Activated CD4-positive, alpha-beta T cell treated with anti-CD3 and anti-CD28 coated beads, Interleukin-2, Interleukin-6, amounts not matched to agents 100 ng/mL and 50 ng/mL, durations not matched to agents 16 hours and 8 hours (primary cell): ENCODE measurements at places on chromosomes 6 and 20.

GRCh38 chr20:41380551-41381193 is 14.1 kb upstream of the EMILIN3 start:
- DNase-seq = no peak

DNA sequence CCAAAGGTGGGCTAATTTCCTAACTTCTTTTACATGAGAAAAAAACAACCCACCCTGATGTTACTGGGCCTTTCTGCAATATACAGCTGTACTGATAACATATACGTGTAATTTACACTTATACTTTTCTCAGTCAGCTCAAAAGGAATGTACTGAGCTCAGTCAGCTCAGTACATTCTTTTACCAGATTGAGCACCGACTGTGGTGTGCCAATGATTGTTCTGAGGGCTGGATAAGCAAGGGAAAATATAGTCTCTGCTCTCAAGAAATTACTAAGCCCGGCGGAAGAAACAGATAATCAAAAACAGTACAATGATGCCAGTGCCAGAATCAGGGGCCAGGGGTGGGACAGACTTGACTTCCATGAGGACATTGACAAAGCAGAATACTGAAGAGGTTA is 10.0 kb upstream of the BLOC1S5 start:
- no peak for DNase-seq

- DNase-seq = no peak
These were observed 105.1 kb downstream of the MMS22L start for GRCh38 chr6:97177905-97178304.

- DNase-seq = no peak
These were observed 2.2 kb upstream of the OXT start for GRCh38 chr20:3068986-3069900.

DNA sequence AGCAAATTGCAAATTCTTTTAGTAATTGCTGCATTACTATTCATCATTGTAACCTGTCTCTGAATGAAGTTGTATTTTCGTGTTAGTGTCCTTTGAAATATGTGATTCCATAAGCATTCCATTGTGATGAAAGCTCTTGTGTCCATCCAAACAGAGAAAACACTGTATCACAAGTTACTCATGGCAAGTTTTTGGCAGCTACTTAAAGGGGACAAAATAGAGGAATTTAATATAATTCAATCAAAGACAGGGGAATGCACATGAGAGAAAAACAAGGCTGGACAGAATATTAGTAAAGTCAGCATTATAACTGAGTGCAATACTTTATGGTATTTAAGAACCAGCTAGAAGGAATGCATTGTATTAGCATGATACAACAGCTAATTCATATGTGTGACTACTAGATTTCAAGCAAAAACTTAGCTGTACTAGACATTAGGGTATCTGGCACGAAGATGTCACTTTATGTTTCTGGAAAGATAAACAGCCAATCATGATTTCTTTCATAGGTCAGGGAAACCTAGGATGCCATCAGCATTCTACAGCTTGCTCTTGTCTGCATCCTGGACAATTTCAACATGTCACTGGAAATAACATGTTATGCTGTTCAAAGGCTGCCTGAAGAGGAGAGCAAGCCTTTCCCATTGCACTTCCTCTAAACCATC is 270.6 kb upstream of the MARCKS start:
- no peak for DNase-seq

- peak; percentile 30 for DNase-seq
These were observed 66.3 kb downstream of the SLX4IP start for GRCh38 chr20:10501402-10501801.

DNA sequence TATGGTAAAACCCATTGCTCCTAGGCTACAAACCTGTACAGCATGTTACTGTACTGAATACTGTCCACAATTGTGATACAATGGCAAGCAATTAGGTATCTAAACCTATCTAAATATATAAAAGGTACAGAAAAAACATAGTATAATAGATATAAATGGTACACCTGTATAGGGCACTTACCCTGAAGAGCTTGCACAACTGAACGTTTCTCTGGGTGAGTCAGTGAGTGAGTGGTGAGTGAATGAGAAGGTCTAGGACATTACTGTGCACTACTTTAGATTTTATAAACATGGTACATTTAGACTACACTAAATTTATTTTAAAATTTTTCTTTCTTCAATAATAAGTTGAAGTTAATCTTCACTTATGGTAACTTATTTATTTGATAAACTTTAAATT is 119.9 kb upstream of the CEP85L start:
- no peak for DNase-seq

- no peak for DNase-seq
These were observed 615.4 kb downstream of the MAFB start for GRCh38 chr20:40073535-40074111.

- peak; percentile 29 for DNase-seq
These were observed 30.8 kb upstream of the SYNCRIP start for GRCh38 chr6:85673198-85674139.

GRCh38 chr6:40520678-40521077 is 66.5 kb downstream of the LRFN2 start:
- no peak for DNase-seq

GRCh38 chr6:118810420-118811027 is 83.4 kb upstream of the ASF1A start:
- peak; percentile 76 for DNase-seq

- DNase-seq = no peak
These were observed 193.1 kb downstream of the DLL1 start for GRCh38 chr6:170097505-170098427.

- DNase-seq = peak; percentile 48
These were observed 20.6 kb upstream of the SGK2 start for GRCh38 chr20:43537921-43538877.

DNA sequence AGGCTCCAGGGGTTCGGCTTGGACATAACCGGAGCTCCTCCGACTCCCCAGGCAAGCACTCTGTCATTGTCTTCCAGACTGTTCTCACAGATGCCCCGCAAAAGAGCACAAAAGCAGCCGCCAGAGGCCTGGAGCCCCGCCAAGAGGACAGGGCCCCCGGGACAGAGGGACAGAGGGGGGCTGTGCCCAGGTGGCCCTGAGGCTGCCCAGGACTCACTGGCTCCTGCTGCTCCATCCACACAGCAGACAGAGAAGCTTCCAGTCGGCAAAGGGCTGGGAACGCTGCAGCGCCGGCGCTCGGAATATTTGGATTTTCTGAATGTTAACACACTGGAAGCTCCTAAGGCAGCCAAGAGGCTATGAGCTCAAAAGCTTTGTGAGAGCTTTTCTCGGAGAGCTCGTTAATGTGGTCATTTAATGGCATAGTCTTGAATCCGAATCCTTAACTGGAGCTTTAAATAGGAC is 68.0 kb upstream of the QKI start:
- no peak for DNase-seq

DNA sequence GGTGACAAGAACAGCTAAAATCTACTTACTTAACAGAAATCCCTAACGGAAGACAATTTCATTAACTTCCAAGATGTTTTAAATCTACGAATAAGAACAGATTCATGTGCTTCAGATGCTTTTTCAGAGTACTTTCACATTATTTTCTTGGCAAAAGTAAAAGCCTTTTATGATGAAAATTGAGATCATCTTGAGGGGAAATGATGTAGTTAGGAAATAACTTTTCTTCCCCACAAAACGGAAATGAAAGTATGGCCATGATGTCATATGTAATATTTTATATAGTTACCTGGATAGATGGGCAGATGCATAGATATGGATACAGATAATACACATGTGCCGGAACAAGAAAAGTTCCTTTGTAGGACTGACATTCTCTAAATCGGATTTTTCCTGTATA is 32.8 kb downstream of the SASH1 start:
- DNase-seq = no peak

- no peak for DNase-seq
These were observed 35.8 kb upstream of the HLA-C start for GRCh38 chr6:31307669-31308049.

DNA sequence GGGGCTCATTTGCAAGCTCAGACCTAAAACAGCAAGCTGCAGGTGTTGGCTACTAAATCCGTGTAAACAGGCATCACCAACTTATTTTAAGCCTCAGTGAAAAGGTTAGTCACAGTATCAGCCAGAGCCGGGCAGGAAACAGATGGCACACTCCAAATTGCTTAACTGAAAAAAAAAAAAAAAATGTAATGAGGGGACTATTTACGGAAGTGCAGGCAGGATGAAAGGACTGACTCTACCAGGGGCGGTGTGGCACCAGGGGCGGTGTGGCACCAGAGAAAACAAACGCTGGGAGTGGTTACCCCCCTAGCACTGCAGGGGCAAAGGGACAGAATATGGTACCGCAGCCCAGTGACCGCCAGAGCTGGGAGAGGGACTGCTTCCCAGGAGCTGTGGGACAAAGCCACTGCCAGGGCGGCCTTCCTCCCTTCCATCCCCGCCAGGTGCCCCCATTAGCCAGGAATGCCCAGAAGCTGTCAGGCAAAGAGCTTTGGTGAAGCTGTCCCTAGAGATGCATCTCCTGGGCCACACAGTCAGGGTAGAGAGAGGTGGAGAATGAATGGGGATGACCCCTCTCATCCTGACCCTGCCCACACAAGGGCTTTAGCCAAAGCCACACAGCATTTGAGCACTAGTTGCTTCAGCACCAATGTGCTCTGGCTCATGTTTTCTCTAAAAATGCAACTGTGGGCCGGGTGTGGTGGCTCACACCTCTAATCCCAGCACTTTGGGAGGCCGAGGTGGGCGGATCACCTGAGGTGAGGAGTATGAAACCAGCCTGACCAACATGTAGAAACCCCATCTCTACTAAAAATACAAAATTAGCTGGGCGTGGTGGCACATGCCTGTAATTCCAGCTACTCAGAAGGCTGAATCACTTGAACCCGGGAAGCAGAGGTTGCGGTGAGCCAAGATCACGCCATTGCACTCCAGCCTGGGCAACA is 39.6 kb upstream of the GFOD1 start:
- DNase-seq = no peak

- no peak for DNase-seq
These were observed 22.2 kb downstream of the FAM110A start for GRCh38 chr20:855466-856360.

DNA sequence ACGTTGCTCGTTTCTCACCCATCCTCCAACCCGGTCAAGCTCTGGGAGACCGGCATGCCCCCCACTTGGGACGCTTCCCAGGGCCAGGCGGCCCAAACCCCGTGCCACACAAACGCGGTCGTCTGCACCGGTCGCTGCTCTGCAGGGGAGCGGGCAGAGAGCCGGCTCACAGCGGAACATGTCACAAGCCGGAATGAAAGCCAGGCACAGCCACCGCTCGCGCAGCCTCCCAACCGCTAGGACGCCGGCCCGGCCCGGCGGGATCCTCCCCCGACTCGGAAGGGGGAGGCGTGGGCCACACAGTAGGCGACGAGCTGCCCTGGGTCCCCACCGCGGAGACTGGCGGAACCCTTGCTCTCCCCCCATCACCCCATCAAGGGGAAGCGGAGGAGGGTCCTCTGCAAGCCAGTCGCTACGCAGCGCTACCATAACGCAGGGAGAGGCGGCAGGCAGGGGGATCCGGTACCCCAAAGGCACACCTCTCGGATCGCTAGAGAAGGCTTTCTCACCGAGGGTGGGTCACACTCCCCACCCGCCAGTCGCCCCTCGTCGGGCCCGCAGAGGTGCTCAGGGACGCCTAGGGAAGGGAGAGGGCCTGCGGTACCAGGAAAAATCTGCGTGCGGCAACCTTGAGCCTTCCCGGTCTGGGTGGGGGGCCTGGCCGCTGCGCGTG is 768.4 kb upstream of the DEFB115 start:
- no peak for DNase-seq

DNA sequence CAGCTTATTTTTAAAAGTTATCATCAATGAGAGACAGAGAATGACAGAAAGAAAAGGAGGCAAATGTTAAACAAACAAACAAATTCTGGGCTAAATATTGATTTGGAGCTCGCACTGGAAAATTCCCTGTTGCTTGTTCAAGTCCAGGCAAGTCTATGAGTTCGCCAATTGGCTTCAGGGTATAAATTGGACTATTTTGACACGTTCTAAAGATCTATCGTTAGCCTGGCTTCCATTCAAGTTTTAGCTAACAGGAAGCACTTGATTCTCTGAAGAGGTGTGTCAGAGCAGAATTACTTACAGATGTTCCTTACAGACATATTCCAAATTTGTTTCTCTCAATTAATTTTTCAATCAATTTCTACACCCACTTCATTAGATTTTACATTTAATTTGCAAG is 15.8 kb upstream of the RFPL4B start:
- no peak for DNase-seq

GRCh38 chr20:38018385-38018784 is 14.9 kb downstream of the TTI1 start:
- DNase-seq = no peak

DNA sequence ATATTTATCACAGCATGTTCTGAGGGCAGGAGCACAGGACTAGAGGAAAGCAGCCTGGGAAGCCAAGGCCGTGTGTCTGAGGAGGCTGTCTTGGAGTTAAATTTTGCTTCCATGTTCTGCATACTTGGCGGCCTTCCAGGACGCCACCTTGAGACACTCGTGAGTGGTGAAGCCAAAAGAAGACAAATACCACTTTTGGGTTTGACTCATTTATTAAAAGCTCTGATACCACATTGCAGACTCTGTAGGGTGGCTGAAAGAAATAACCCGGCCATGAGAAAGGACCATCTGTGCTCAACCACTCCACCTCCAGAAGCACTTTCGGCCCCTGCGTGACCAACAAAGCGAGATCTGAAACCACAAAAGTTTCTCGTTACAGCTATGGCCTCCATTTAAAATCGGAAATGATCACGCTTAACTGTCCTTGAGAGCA is 120.0 kb downstream of the TMEM242 start:
- DNase-seq = no peak

DNA sequence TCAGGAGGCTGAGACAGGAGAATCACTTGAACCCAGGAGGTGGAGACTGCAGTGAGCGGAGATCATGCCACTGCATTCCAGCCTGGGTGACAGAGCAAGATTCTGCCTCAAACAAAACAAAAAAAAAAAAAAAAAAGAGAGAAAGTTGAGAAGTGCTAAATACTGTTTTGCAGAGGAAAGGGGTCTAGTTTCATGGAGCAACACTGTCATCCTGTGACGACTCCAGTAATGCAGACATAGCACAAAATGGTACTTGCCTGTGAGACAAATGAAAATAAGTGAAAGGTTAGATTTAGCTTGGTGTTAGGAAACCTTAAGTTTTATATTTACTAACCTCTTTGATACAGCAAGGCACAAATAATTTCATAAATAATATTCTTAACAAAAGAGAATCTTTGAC is 29.7 kb downstream of the CEP162 start:
- no peak for DNase-seq

DNA sequence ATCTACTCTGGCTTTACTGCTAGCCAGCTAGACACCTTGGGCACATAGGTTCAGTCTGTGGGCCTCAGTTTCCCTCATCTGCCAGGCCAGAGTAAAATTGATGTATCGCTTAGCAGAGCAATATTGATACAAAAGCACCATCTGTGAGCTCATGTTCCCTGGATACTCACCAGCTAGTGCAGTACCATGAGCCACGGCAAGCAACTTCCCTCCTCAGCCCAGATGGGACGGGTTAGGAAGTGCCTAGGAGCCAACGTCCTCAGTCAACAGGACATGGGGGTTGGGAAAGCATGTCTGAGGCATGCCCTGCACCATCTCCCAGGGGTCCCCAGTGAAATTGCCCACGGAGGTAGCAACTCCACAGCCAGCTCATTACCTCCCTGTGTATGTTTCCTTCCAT is 258.3 kb downstream of the ANKRD60 start:
- no peak for DNase-seq
